ENCODE measurements at places on chromosomes 7 and 10. TPM values are rescaled to one million over a fixed set of nuclear protein-coding genes. Genes with fewer than 3 reads are reported as not detected.

DNA sequence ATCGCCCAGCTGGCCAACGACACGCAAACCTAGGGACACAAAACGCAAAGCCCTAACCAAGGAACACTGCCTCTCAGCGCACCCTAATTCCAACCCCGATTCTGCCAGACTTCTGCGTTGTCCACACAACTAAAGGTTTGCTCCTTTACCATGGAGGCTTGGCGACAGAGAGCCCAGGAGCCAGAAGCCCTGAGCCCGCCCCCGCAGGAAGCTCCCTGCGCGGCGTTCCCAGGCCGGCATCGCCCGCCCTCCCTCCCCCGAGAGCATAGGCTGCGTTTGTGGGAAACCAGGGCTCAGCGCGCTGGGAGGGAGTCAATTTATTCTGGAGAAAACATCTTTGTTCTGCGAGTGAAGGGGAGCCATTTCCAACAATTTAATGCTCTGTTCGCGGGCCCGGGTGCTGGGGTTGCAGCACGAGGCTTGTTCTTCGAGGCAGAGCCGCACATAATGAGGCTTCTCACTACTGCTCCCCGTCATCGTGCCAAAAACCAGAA, 103.9 kb downstream of the GRID1 start:
- no peak for DNase-seq
- no peaks in the 10 kb centered on the region for H3K4me1 ChIP-seq
- H3K27me3 ChIP-seq = peaks cover 13% of the 10 kb centered on the region
- H3K36me3 ChIP-seq = no peaks in the 10 kb centered on the region

GRCh38 chr7:31114593-31115343, 62.7 kb downstream of the ADCYAP1R1 start:
- H3K36me3 ChIP-seq = no peaks in the 10 kb centered on the region
- H3K4me1 ChIP-seq = no peaks in the 10 kb centered on the region
- peaks cover 25% of the 10 kb centered on the region for H3K27me3 ChIP-seq

- H3K27me3 ChIP-seq = peaks cover 6% of the 10 kb centered on the region
- H3K27ac ChIP-seq = no peak overlapping the region
- DNase-seq = no peak
- H3K4me1 ChIP-seq = no peaks in the 10 kb centered on the region
- H3K36me3 ChIP-seq = no peaks in the 10 kb centered on the region
- no peak overlapping the region for H3K4me3 ChIP-seq
Measured at GRCh38 chr7:1510780-1511154, 6.6 kb upstream of the INTS1 start.

DNA sequence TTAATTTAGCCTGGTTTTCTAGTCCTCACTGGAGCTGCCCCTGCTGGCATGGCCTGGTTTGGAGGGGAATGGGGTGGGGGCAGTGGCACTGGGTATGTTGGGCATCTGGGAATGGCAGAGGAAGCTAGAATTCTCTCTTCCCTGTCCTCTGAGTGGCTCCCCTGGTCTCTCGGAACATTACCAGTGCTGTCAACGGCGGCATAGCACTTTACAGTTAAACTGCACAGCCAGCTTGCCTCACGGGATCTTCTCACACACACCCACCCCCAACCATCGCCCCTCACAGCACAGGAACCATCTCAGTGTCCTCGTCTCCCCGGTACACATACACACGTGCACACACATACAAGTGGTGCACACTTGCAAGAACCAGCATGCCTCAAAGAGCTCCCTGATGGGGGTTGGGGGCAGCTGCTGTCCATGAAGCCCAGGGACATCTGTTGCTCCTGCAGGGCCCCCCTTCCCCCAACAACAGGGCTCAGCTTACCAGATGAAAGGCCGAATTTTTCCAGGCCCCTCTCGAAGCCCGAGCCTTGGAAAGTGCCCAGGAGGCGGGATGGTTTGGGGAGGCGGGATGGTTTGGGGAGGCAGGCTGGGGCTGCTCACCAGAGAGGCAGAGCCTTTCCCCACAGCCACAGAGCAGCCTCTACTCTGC, 41.0 kb downstream of the TSPAN15 start:
- H3K27me3 ChIP-seq = no peaks in the 10 kb centered on the region
- H3K4me1 ChIP-seq = no peaks in the 10 kb centered on the region
- no peak overlapping the region for H3K27ac ChIP-seq

DNA sequence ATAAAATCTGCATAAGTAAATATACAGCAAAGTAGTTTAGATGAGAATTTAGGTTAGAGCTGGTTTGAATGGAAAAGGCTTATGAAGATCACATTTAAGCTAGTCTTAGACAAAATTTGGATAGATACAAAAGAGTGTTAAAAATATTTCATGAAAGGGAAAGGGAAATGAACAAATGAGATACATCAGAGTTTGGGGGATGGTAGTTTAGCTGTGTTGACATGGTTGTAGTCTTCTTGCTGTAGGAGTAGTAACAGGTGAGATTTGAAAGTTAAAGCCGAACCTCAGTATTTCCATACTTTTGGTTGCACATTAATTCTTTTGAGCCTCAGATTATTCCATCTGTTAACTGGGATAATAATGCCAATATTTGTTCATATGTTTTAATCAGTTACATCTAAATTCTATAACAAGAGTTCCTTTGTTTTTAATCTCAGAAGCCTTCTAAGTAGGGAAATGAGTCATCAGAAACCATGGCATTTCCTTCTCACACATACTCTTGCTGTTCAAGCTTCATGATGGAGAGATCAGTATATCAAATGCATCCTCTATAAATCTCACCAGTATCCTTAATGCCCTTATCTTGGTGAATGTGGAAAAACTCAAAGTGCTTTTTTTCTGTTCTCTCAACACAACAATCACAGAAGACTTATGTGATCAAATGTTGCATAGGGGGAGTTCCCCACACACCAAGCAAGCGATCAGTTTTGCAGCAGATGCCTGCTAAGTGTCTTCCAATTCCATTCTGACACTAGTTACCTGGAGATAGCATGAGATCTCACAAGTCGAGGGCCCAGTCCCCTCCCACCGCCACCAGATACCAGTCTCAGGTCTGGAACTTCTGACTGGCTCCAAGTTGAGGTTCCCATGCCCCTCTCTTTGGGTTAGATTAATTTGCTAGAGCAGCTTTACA, 84.7 kb downstream of the MAPK8 start:
- no peak for DNase-seq
- peaks cover 28% of the 10 kb centered on the region for H3K4me1 ChIP-seq
- H3K36me3 ChIP-seq = no peaks in the 10 kb centered on the region
- no peaks in the 10 kb centered on the region for H3K27me3 ChIP-seq
- H3K4me3 ChIP-seq = peak overlapping the region; percentile 38
- H3K27ac ChIP-seq = no peak overlapping the region

The ELN gene
- 0.10 TPM for total RNA-seq

The KIAA1217 gene
- total RNA-seq = 1.0 TPM

The WAC gene
- total RNA-seq = 146 TPM

The HMX2 gene
- total RNA-seq = not detected
